Ovary (tissue), 10 donors: ENCODE measurements at places on chromosomes 7 and 10. TPM values are rescaled to one million over a fixed set of nuclear protein-coding genes. Genes with fewer than 3 reads are reported as not detected.
A peak's percentile ranks its signal among the peaks of the same experiment; 100 is the strongest.

Gene PLA2G12B
- not detected for total RNA-seq

DNA sequence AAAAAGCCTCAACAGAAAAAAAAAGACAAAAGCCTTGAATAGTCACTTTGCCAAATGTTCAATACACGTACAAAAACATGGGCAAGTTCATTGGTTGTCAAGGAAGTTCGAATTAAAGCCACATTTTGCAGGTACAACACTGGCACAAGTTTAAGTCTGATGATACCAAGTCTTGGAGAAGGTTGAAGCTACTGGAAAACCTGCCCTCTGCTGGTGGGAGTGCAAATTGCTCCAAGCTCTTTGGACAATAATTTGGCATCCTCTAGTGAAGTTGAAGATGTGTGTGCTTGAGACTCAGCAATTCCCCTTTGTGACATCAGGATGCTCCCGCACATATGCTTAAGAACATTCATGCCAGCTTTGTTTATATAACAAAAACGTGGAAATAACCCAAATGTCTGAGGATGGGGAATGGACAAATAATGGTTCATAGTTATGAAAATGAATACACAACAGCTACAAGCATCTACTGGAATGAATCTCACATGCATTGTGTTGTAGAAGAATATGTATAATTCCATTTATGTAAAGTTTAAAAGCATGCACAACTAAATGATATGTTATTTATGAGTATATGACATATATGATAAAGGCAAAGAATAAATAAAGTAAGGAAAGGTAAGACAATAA lies 120.0 kb upstream of the PLPP4 start:
- no peak overlapping the region for H3K27ac ChIP-seq
- H3K4me1 ChIP-seq, result no peaks in the 10 kb centered on the region
- peak; percentile 35 for DNase-seq
- H3K27me3 ChIP-seq, result no peaks in the 10 kb centered on the region
- no peak overlapping the region for H3K4me3 ChIP-seq

GRCh38 chr10:6929148-6929830 lies 349.2 kb upstream of the PRKCQ start:
- H3K27ac ChIP-seq, result no peak overlapping the region
- H3K36me3 ChIP-seq, result no peaks in the 10 kb centered on the region
- no peak overlapping the region for H3K4me3 ChIP-seq
- no peak for DNase-seq

GRCh38 chr10:43452356-43452914 lies 15.5 kb downstream of the ZNF487 start:
- no peaks in the 10 kb centered on the region for H3K27me3 ChIP-seq
- no peak for DNase-seq
- peaks cover 2% of the 10 kb centered on the region for H3K4me1 ChIP-seq
- H3K27ac ChIP-seq, result no peak overlapping the region
- H3K36me3 ChIP-seq, result no peaks in the 10 kb centered on the region

Gene CALML3
- total RNA-seq, result not detected

Gene CYP2C8
- 0.66 TPM for total RNA-seq

DNA sequence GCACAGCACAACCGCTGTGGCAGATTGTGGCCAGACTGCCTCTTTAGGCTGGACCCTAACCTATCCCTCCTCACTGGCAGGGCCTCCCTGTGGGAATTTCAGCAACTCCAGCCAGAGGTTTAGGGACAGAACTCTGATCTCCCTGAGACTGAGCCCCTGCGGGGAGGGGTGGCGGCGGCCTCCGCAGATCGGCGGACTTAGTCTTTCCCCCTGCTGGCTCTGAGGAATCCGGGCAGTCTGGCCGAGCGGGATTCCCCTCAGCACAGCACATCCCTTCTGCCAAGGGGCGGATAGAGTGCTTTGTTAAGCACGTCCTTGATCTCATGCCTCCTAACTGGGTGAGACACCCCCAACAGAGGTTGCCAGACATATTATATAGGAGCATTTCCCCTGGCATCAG lies 224.2 kb upstream of the NPY start:
- H3K4me1 ChIP-seq, result no peaks in the 10 kb centered on the region
- no peak for DNase-seq
- H3K4me3 ChIP-seq, result no peak overlapping the region
- no peaks in the 10 kb centered on the region for H3K36me3 ChIP-seq

GRCh38 chr10:75788394-75789205 lies 357.2 kb downstream of the LRMDA start:
- H3K27ac ChIP-seq, result peak overlapping the region; percentile 20
- H3K27me3 ChIP-seq, result no peaks in the 10 kb centered on the region
- DNase-seq, result no peak
- H3K4me3 ChIP-seq, result no peak overlapping the region

DNA sequence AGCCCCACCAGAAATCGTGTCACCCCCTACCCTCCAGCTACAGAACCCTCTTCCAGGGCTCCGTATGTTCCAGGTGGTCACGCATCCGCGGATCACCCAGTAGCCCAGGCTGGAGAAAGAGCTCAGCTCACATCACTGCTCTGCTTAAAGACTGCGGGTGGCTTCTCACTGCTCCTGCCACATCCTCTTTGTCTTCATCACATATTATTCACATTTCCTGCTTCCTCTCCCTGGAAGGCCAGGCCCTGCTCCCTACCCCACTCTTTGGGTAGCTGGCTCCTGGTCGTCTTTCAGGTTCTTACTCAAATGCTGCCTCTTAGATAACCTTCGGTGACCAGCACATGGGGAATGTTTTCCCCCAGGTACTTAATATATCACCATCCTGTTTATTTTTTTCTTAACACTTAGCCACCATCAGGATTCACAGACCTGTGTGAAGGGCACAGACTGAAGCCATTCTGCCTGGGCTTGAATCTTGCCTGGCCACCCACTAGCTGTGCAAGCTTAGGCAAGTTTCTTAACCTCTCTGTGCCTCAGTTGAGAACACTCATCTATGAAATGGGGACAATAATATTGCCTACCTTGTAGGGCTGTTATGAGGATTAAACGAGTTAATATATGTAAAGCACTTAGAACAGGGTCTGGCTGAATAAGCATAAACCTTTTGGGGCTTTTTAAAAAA lies 307.8 kb downstream of the PRPF18 start:
- H3K36me3 ChIP-seq, result no peaks in the 10 kb centered on the region
- H3K27me3 ChIP-seq, result no peaks in the 10 kb centered on the region
- H3K27ac ChIP-seq, result no peak overlapping the region
- no peaks in the 10 kb centered on the region for H3K4me1 ChIP-seq

- H3K4me3 ChIP-seq, result no peak overlapping the region
- H3K27me3 ChIP-seq, result no peaks in the 10 kb centered on the region
- no peaks in the 10 kb centered on the region for H3K36me3 ChIP-seq
Observed at GRCh38 chr10:77619964-77620703, 17.5 kb downstream of the KCNMA1 start.

DNA sequence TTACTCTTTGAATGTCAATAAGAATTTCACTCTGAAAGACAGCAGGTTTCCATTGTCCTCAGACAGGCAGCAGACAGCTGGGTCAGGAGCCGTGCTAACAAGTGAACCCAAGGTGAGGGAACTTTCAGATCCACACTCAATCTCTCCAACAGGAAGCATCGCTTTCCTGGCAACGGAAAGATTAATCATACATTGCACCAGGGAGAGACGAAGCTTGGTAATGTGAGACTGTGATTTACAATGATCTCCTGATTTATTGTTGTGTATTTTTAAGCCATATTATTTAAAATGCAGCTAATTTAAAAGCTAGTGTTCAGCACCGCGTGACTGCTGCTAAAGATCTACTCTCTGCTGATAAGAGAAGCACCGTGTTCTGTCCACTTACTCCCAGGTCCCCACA lies 17.5 kb upstream of the NOM1 start:
- no peak overlapping the region for H3K4me3 ChIP-seq
- no peak for DNase-seq
- no peaks in the 10 kb centered on the region for H3K4me1 ChIP-seq
- H3K36me3 ChIP-seq, result no peaks in the 10 kb centered on the region
